ENCODE measurements at places on chromosomes 2 and 18.

DNA sequence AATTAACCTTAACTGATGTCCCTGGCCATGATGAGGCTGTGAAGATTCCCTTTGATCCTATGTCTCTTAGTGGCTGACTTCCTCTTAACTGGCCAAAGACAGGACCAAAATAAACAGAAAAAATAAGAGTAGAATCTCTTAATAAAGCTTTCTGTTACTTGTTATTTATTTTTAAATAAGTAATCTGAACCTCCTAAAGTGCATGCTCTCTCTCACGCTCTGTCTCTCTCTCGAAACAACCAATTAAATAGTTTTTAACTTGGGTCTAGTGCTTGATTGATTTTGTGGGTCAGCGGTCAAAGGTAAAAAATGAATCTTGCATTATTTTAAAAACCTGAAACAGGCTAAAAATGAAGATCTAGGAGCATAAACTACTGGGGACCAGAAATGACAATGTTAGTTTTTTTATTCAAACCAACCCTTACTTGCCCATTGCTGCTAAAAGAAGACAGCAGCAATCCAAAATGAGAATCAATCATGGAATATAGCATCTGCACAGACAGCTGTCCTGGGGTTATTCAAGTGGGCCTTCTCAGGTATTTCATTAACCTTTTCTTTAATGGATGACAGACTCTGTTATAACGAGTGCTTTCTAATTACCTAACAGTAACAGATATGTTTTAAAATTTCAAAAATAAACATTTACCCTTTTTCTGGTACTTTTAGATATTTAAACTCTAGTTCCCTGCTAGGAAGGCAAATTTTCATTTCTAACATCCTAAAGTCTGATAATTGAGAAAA is 11.2 kb downstream of the GAREM1 start:
- H3K4me3 ChIP-seq, result no peak overlapping the region
- H3K27me3 ChIP-seq, result peaks cover 9% of the 10 kb centered on the region
- H3K4me1 ChIP-seq, result no peaks in the 10 kb centered on the region
- H3K27ac ChIP-seq, result no peak overlapping the region

DNA sequence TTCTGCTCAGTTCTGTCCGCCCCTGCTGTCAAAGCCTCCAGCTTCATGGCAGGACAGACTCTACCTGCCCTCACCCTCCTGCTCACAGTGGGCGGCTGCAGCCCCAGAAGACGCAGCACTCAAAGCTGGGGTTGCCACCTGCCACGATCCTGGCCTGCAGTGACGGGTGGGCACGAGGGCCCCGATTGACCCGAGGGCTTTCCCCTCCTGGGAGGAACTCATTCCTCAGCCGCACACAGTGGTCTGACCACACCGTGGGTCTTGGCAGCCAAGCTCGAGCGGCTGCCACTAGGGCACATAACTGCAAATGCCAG is 47.1 kb downstream of the HS6ST1 start:
- peaks cover 27% of the 10 kb centered on the region for H3K4me1 ChIP-seq
- no peak for DNase-seq
- H3K27ac ChIP-seq, result no peak overlapping the region
- H3K36me3 ChIP-seq, result no peaks in the 10 kb centered on the region
- no peaks in the 10 kb centered on the region for H3K27me3 ChIP-seq

GRCh38 chr2:152245653-152246052 is 70.1 kb upstream of the STAM2 start:
- H3K4me3 ChIP-seq, result no peak overlapping the region
- H3K4me1 ChIP-seq, result no peaks in the 10 kb centered on the region
- H3K27me3 ChIP-seq, result no peaks in the 10 kb centered on the region

DNA sequence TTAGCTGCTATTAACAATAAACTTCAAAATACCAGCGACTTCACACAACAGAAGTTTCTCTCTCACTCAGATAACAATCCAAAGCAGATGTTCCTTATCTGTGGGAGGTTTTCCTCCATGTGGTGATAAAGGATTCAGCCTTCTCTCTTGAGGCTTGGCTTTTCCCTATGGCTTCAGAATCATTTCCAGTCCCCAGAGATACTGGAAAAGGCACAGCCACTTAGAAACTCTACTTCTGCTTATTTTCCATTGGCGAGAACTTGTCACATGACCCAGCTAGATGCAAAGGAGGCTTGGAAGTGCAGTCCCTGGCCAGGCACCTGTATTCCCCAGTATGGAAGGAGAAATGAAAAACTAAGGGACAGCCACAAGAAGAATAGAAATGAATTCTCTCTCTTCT is 344.8 kb downstream of the MTX2 start:
- H3K27me3 ChIP-seq, result no peaks in the 10 kb centered on the region
- no peak for DNase-seq
- H3K27ac ChIP-seq, result no peak overlapping the region
- H3K4me1 ChIP-seq, result no peaks in the 10 kb centered on the region
- no peak overlapping the region for H3K4me3 ChIP-seq

GRCh38 chr2:156445296-156446220 is 9.4 kb downstream of the GPD2 start:
- no peak overlapping the region for H3K27ac ChIP-seq
- H3K36me3 ChIP-seq, result no peaks in the 10 kb centered on the region
- H3K27me3 ChIP-seq, result no peaks in the 10 kb centered on the region

- H3K27ac ChIP-seq, result no peak overlapping the region
- no peak overlapping the region for H3K4me3 ChIP-seq
- no peak for DNase-seq
- H3K36me3 ChIP-seq, result no peaks in the 10 kb centered on the region
- H3K27me3 ChIP-seq, result no peaks in the 10 kb centered on the region
Measured at GRCh38 chr2:136232456-136233172, 114.7 kb upstream of the CXCR4 start.

DNA sequence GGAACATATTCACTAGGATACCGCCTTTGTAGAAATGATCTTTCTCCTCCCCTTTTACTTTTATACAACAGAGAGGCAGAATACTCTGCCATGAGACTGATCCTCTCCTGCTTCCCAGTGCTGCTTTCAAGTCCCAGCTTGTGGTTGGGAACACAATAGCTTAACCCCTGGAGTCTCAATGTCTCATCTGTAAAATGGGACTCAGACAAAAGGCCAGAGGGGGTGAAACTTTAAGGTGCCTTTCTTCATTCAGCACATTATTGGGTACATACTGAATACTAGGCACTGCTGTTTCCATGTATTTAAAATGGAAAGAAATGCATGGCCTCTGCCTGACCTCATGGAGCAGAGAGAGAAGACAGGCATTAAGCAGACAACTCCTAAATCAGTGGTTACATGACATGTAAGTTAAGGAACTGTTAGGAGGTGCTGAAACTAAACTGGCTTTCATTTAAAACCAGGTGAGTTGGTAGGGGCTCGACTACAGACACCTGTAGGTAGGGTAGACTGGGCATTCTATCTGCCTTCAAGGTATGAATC is 53.8 kb downstream of the MAP4K4 start:
- no peak for DNase-seq
- no peaks in the 10 kb centered on the region for H3K27me3 ChIP-seq
- peaks cover 37% of the 10 kb centered on the region for H3K4me1 ChIP-seq
- no peak overlapping the region for H3K27ac ChIP-seq
- no peaks in the 10 kb centered on the region for H3K36me3 ChIP-seq

DNA sequence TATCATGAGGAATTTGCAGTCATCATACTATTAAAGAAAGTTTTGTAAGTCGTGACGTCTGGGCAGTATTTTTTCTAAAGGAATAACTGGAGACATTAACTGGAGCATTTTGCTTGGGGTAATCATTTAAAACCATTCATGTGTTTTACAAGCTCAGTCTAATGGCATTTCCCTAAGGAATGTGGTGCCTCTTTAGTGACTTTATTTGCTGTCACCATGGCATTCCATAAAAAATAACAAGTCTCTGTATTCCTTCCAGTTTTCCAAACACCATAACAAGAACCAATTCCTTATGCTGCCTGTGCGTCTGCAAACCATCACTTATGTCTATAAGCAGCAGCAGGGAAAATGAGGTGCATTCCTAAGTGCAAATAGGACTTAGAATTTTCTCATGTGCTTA is 82.8 kb downstream of the EPB41L3 start:
- H3K27ac ChIP-seq, result no peak overlapping the region
- H3K36me3 ChIP-seq, result no peaks in the 10 kb centered on the region
- no peaks in the 10 kb centered on the region for H3K27me3 ChIP-seq
- no peak overlapping the region for H3K4me3 ChIP-seq
- no peaks in the 10 kb centered on the region for H3K4me1 ChIP-seq
- no peak for DNase-seq
